ENCODE measurements at places on chromosomes 2 and 18.

DNA sequence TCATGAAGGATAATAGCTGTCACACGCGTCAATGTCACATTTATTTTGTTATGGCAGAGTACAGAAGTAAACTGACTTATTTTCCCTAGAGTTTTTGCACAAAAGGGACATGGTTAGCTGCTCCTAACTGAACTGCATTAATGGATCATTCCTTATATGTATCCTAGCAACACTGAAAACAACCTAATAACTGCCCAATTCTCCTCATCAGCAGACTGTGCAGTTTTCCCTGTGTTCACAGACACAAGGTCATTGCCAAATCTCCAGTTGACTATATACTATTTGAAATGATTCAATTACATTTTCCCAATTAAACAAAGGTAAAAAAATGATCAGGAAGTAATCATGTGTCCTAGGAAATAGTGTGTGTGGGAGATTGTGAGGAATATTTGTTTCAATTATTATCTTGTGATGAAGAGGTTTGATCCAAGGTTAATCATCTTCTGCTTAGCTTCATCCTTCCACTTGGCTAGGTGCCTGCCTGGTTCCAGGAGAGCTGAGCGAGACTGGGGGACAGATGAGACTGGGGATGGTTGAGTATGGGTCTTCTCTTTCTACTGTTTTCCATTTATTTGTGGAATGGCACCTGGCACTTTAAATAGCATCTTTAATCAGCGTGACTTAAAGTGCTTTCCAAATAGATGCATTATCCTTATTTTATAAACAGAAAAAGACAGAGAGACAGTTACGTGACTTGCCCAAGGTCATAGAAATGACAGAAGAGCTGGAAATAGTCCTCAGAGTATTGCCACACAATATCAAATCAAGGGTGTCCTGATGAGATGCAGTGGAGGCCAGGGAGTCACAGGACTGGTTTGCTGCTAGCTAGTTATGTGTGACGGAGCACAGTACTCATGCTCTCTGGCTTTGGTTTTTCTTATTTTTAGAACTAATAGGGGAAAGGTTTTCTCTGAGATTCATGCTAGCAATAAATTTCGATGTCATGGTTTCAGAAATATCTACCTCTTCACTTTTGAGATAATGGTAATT is 335.6 kb downstream of the PIK3C3 start:
- DNase-seq: no peak

- no peak for DNase-seq
Measured at GRCh38 chr2:1548910-1549673, 135.8 kb downstream of the TPO start.

- DNase-seq: no peak
Measured at GRCh38 chr2:173171924-173172643, 96.4 kb downstream of the MAP3K20 start.

DNA sequence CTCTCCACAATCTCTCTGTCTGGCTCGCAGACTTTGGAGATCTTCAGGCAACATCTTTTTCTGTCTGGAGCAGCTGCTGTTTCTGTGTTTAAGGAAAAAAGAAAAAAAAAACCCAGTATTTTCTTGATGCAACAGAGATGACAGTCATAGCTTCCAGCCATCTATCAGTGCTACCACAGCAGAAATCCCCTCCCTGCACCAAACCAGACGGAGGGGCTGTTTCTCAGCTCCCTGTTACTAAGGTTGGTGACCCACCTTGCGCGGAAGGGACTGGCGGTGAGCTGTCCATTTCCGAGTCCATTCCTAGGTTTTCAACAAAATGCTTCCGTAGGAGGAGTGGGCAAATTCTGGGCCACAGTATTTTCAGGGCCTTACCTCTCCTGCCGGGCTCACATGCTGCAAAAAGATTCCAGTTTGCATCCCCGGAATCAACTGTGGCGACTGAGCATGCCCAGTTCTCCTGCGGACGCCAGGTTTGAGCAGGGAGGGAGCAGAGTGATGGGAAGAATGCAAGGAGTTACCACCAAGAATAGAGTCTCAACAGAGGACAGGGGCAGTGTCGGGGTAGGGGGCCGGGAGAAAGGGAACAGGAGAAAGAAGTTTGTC is 1.2 kb downstream of the SLC4A10 start:
- DNase-seq: no peak

DNA sequence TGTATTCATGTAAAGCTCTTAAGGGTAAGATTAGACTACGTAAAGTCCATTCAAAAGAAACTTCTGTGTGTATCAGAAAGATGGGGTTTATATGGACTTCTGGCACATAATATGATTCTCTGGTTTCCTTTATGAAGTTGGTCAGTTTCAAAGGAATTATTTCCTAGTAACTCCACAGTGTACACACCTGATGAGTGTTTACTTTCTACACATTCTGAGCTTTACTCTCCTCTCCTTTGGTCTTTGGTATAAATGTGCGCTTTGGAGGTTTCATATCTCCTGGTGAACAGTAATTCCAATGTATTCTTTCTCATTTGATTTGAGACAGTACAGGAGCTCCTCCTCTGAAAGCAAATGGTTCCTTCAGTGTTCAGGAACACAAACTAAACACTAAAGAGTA is 88.1 kb downstream of the OXER1 start:
- no peak for DNase-seq

GRCh38 chr2:232901736-232902578 is 31.9 kb downstream of the SNORC start:
- peak; percentile 31 for DNase-seq

DNA sequence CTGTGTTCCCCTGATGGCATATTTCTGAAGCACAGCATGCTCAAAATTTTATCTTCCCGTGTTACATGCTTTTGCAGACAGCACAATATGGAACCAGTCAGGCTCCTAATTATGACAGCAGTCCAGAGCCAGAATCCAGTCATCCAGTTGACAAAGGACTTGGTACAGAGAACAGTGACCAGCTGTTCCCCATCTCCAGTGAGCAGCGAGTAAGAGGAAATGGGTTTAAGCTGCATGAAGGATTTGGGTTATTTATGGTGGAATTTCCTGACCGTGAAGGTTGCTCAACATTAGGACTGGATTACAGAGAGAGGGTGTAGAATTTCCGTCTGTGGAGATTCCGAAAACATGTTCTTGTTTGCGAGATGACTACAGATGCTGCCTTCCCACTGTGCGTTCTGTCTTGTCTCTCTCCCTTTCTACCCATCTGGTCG is 24.4 kb downstream of the SGPP2 start:
- no peak for DNase-seq

- no peak for DNase-seq
Measured at GRCh38 chr2:15735484-15736326, 144.0 kb downstream of the DDX1 start.

All from stimulated activated CD4-positive, alpha-beta T cell treated with anti-CD3 and anti-CD28 coated beads, Interleukin-12 subunit alpha, Interleukin-12 subunit beta, amount 100 ng/mL, for 4 hours (primary cell).